Right ventricle myocardium superior (tissue), 1 donor: ENCODE measurements at places on chromosomes 13 and 19. TPM values are rescaled to one million over a fixed set of nuclear protein-coding genes. Genes with fewer than 3 reads are reported as not detected.

Gene CEACAM16
- not detected for total RNA-seq

Gene CLIP3
- total RNA-seq = 4.1 TPM

Gene GPR42
- total RNA-seq = not detected

Gene VSTM2B
- total RNA-seq = not detected

- no peak for DNase-seq
Observed at GRCh38 chr13:93270769-93271742, 44.4 kb downstream of the GPC6 start.

DNA sequence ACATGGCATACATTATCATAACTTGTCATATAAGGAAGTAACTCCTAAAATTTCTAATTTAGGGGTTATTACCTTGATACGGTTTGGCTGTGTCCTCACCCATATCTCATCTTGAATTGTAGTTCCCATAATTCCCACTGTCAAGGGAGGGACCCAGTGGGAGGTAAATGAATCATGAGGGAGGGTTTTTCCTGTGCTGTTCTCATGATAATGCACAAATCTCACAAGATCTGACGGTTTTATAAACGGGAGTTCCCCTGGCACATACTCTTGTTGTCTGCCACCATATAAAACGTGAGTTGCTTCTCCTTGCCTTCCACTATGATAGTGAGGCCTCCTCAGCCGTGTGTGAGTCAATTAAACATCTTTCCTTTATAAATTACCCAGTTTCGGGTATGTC lies 76.0 kb downstream of the ZDHHC20 start:
- DNase-seq = no peak

- peak; percentile 20 for DNase-seq
Observed at GRCh38 chr13:113078902-113079780, 26.4 kb upstream of the F7 start.

Gene GIPC3
- total RNA-seq = 2.2 TPM

GRCh38 chr13:74153316-74153715 lies 19.1 kb upstream of the KLF12 start:
- DNase-seq = no peak

Gene ADGRE2
- total RNA-seq = 0.54 TPM

Gene ISYNA1
- 26.0 TPM for total RNA-seq

- DNase-seq = no peak
Observed at GRCh38 chr19:1921825-1922224, 16.6 kb downstream of the ADAT3 start.

Gene TNNI3
- total RNA-seq = 4,564 TPM

- no peak for DNase-seq
Observed at GRCh38 chr13:51714663-51715168, 89.2 kb downstream of the DHRS12 start.

Gene KLF5
- total RNA-seq = 0.59 TPM
